CD4-positive, alpha-beta T cell treated with Interleukin-4 for 1 hour (primary cell): ENCODE measurements at places on chromosomes 1 and 21.

- no peak for DNase-seq
These were observed 13.0 kb downstream of the SESN2 start for GRCh38 chr1:28272215-28272852.

DNA sequence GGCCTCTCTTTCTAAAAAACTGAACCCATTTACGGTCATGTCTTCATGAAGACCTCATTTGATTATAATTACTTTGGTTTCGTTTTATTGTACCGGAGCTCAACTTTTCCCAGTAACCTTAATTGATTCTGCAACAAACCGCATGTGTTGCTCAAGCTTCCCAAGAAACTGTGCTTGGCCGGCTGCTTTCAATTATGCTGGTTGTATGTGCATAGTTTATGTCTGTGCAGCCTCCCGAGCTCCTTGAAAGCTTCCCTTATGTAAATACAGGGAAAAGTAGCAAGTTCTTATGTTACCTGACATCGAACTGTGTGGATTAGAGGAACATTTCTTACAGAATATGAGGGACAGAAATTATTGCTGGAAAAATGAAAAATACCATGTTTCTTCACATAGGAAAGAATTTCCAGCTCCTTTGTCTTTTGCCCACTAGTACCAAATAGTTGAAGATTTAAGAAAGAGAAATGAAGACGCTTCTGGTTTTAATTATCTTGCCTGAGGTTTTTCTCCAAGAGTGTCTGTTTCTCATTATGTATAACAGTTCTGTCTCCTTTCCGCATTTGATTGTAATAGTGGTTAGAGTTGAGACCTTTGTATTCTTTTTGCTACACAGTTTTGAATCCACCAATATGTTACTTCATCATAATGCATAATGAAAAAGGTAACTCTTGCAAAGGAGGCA, 2.1 kb downstream of the VCAM1 start:
- DNase-seq: no peak

DNA sequence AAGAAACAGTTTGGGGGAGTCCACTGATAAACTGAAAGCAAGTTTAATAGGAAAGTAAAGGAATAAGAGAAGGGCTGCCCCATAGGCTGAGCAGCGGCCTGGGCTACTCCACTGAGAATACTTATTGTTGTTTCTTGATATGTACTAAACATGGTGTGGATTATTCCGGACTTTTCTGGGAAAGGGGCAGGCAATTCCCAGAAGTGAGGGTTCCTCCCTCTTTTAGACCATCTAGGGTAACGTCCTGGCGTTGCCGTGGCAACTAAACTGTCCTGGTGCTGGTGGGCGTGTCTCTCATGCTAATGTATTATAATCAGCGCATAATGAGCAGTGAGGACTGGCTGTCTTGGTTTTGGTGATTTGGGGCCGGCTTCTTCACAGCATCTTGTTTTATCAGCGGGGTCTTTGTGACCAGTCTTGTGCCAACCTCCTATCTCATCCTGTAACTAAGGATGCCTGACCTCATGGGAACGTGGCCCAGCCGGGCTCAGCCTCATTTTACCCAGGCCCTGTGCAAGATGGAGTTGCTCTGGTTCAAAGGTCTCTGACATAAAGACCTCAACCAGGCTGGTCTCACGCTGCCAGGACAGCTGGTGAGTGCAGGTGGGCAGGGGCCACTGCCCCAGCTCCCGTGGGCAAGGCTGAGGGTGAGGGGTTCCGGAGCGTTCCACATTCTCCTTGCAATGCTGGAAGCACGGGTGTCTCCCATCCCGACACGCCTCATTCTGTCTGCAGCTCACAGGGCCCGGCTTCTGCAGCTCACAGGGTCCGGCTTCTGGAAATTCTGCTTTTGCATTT, 19.6 kb upstream of the C1orf159 start:
- no peak for DNase-seq

GRCh38 chr21:40053007-40053406, 185.8 kb downstream of the PCP4 start:
- DNase-seq: no peak

DNA sequence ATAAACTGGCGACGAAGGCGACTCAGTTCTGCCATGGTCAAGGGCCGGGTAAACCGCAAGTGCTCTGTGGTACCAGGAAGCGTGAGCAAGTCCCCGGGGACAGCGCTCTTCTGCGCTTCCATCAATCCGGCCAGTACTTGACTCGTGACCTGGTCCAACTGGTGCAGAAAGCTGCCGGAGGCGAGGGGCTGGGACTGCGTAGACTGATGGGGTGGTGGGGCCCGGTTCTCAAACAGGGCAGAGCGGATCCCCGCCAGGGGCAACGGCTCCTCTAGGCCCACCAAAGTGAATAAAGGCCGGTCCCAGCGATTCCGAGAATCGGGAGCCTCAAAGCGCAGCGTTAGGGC, 852 bp downstream of the KTI12 start:
- DNase-seq: peak; percentile 13

DNA sequence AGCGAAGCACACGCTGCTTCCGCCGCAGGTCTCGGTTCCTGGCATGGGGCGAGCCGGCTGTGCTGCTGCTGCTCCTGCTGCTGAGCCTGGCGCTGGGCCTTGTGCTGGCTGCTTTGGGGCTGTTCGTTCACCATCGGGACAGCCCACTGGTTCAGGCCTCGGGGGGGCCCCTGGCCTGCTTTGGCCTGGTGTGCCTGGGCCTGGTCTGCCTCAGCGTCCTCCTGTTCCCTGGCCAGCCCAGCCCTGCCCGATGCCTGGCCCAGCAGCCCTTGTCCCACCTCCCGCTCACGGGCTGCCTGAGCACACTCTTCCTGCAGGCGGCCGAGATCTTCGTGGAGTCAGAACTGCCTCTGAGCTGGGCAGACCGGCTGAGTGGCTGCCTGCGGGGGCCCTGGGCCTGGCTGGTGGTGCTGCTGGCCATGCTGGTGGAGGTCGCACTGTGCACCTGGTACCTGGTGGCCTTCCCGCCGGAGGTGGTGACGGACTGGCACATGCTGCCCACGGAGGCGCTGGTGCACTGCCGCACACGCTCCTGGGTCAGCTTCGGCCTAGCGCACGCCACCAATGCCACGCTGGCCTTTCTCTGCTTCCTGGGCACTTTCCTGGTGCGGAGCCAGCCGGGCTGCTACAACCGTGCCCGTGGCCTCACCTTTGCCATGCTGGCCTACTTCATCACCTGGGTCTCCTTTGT, 2.6 kb downstream of the TAS1R3 start:
- DNase-seq: no peak

DNA sequence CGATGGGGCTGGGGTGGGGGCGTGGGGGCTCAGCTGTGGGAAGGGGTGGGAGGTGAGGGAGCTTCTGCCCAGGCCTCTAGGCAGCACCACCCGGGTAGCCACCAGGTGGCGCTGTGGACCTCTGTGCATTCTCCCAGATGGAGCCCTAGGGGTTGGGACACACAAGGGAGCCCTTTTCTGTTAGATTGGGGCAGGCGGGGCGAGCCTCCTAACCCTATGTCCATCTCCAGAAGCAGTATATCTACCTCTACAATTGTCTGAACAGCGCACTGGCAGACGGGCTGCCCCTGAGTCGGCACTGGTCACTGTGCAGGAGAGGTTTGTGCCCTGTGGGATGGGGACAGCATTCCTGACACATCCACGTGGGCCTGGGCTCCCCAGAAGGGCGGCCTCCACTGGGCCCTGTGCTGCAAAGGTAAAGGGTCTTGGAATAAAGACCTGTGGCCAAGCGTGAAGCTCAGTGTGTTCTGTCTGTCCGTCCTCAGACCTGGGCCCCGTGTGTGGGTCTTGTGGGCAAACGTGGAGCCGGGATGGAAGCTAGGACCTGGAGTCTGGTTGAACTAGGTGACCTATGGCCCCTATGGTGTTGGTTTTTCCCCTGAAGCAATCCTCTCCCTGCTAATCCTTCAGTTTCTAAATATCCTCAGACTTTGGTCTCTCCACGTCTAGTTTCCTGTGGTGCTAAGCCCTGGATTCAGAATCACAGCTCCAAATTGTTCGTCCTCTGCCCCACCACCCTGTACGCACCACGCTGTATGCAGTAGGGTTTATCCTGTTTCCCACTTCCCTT, 4.4 kb upstream of the LGR6 start:
- peak; percentile 73 for DNase-seq

- DNase-seq: no peak
These were observed 45.2 kb downstream of the C8B start for GRCh38 chr1:56920591-56921001.

DNA sequence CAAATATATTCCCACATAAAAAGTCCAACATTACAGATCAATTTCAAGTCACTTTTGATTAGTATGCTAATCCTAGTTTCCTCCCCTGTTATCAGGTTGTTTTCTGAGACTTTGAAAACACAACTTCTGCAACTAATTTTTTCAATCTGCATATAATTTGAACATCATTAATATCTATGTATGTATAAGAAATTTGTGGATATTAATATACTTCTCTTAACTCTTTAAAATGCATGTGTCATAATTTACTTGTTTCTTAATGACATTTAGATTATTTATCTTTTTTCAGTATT, 48.6 kb downstream of the EXO1 start:
- no peak for DNase-seq

DNA sequence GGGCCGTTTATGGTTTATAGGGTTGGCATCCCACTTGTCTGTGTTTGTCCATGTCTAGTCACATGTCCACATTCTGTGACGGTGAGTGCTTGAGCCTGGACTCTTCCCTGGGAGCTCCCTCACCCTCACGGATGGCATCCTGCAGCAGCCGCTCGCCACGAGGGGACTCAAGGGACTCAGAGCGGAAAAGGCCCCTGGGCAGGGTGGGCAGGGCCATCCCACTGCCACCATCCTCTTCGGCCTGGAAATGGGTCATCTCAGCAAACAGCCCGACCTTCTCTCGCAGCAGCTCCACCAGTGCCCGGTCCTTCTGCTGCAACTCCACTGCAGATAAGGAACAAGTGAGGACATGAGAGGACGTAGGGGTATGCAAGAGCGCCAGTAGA, 11.1 kb downstream of the RXFP4 start:
- no peak for DNase-seq

- DNase-seq: peak; percentile 50
These were observed 32.1 kb downstream of the TGFB2 start for GRCh38 chr1:218377143-218377660.

DNA sequence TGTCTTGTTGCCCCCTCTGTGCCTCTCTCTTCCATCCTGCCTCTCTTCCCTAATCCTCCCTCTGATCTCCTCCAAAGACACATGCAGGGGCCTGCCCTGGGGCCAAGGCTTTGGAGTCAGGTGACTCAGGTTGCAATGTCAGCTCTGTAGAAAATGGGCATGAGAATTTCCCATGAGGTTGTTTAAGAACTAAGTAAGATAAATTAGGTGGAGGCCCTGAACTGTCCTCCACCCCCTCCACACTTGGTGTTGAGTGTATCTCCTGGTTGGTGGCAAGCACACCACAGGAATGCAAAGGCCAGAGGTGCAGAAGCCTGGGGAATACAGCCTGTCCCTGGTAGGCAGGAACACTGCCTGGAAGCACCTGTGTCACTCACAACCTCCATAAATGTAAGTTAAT, 63.9 kb upstream of the GRIK3 start:
- no peak for DNase-seq

GRCh38 chr1:247198781-247199180, 27.0 kb upstream of the ZNF124 start:
- no peak for DNase-seq

DNA sequence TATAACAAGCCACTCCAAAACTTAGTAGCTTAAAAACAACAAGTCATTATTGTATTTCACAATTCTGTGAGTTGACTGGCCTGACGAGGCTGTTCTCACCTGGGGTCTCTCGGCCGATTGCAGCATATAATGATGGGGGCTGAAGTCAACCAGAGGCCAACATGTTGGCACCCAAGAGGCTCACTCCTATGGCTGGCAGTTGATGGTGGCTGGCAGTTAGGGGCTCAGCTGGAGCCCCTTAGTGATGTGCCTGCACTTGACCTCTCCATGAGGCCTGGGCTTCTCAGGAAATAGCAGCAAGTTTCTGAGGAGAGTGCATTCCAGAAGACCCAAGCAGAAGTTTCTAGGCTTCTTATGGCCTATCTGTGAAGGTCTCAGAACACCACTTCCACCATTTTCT, 459.4 kb downstream of the NPHP4 start:
- DNase-seq: no peak

DNA sequence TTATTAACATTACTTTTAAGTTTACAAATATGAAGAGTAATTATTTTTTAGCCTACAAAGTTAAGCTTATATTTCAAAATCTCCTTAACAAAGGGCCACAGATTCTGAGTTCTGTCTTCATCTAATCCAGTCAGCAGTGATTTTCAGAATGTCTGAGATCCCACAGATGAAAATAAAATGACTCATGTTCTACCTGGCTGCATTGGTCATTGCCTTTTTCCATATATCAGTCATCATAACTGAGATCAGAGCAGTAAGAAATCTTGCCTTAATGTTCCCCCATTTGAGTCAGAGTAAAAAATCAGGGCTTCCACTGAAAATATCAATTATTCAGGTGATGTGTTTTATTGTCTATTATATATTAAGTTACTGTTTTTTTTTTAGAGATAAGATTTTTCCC, 416.1 kb downstream of the MRPL39 start:
- no peak for DNase-seq

DNA sequence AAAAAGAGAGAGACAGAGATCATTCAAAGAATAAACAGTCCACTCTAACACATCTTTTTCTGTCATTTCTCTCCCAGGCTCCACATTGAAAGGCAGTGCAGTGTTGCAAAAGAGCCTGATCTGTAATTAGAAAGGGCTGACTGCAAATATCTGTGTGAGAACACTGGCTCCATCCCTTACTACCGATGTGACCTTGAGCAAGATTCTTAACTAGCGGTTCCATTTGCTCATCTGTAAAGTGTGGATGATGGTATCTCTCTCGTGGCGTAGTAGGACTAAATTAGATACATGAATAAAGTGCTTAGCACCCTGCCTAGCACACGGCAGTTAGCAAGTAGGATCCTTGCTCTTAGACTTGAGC, 26.9 kb upstream of the SLC44A3 start:
- DNase-seq: no peak

DNA sequence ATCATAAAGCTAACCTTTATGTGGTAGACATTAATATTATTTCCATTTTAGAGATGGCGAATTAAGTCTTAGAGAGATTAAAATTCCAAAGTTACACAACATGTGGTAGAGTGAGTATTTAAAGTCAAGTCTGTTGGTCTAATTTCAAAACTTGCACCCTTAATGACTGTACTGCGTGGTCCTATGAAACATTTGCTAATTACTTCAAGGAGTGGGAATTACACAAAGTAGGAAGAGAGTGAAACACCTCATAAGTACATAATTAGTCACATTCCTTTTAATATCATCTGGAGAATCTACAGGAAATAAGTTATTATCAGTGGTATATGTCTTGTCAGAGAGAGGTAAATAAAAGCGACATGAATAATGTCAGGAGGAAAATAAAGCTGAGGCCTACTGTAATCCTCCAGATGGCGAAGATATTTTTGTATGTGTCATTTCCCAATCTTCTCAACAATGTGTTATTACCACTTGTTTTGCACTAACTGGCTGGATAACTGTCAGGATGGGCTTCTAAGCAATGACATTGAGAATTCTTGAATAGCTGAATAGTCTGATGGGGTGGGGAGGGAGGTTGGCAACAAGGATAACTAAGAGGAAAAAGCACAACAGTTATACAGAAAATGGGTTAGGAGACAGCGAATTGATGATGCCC, 95.5 kb downstream of the TNFSF18 start:
- DNase-seq: no peak

GRCh38 chr1:5415606-5416005, 576.6 kb downstream of the NPHP4 start:
- no peak for DNase-seq

GRCh38 chr1:156533568-156534220, 33.1 kb upstream of the MEF2D start:
- DNase-seq: no peak
